ENCODE measurements at places on chromosomes 6 and 20. TPM values are rescaled to one million over a fixed set of nuclear protein-coding genes. Genes with fewer than 3 reads are reported as not detected.

- H3K4me1 ChIP-seq, result peaks cover 49% of the 10 kb centered on the region
- H3K27me3 ChIP-seq, result no peaks in the 10 kb centered on the region
- DNase-seq, result no peak
- H3K4me3 ChIP-seq, result no peak overlapping the region
- no peak overlapping the region for H3K27ac ChIP-seq
- H3K36me3 ChIP-seq, result no peaks in the 10 kb centered on the region
Observed at GRCh38 chr6:157035546-157035945, 258.4 kb downstream of the ARID1B start.

- DNase-seq, result peak; percentile 68
- peaks cover 29% of the 10 kb centered on the region for H3K4me1 ChIP-seq
- no peaks in the 10 kb centered on the region for H3K36me3 ChIP-seq
- no peak overlapping the region for H3K27ac ChIP-seq
Observed at GRCh38 chr20:49572857-49573256, 4.9 kb upstream of the PTGIS start.

- H3K4me3 ChIP-seq, result no peak overlapping the region
- no peak for DNase-seq
- no peaks in the 10 kb centered on the region for H3K36me3 ChIP-seq
- H3K27me3 ChIP-seq, result no peaks in the 10 kb centered on the region
- H3K27ac ChIP-seq, result no peak overlapping the region
Observed at GRCh38 chr20:48457193-48458002, 370.4 kb downstream of the PREX1 start.

DNA sequence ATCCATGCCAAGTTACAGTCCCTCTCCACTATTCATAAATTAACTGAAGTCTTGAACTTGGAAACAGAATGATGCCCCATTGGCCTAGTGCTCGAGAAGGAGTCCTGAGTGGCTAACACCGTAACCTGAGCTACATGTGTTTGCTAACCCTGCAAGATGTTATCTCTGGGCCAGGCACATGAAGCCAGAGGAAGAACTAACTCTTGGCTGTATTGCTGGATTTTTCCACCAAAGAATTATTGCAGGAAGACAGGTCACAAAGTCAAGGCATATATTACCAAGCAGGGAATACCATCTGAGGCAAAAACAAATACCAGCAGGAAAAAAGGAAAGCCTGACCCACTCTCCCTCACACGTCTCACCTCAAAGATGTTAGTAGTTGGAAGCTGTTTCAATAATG, 148.9 kb upstream of the PHACTR1 start:
- no peak overlapping the region for H3K4me3 ChIP-seq
- no peaks in the 10 kb centered on the region for H3K4me1 ChIP-seq
- no peak overlapping the region for H3K27ac ChIP-seq

DNA sequence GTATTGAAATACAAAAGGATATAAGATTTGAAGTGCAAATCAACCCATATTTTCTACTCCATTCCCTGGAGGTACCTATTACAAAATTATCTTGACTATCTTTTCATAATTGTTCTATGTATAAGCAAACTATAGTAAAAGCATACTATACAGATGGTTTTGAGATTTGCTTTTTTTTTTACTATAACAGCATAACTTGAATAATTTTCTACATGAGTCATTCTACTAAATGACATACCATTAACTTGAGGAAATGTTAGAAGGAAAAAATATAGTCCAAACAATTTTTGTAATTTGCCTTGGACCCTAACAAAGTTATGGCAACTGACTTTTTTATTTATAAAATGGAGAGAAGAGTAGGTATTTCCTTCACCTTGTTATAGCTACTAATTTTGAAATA, 472.7 kb downstream of the PKHD1 start:
- no peaks in the 10 kb centered on the region for H3K27me3 ChIP-seq
- H3K4me1 ChIP-seq, result no peaks in the 10 kb centered on the region
- no peaks in the 10 kb centered on the region for H3K36me3 ChIP-seq
- no peak overlapping the region for H3K27ac ChIP-seq
- DNase-seq, result no peak

- DNase-seq, result peak; percentile 68
- peaks cover 54% of the 10 kb centered on the region for H3K36me3 ChIP-seq
- H3K27me3 ChIP-seq, result no peaks in the 10 kb centered on the region
- H3K27ac ChIP-seq, result no peak overlapping the region
Observed at GRCh38 chr6:32973144-32974015, 5.0 kb downstream of the BRD2 start.

ALDH8A1 gene
- total RNA-seq, result not detected

HUS1B gene
- 7.0 TPM for total RNA-seq

CPXM1 gene
- 29.3 TPM for total RNA-seq

KIF13A gene
- total RNA-seq, result 32.8 TPM

Data from GM23338 (cell line).